A673 (cell line): ENCODE measurements at places on chromosomes 6 and 20. TPM values are rescaled to one million over a fixed set of nuclear protein-coding genes. Genes with fewer than 3 reads are reported as not detected.

DNA sequence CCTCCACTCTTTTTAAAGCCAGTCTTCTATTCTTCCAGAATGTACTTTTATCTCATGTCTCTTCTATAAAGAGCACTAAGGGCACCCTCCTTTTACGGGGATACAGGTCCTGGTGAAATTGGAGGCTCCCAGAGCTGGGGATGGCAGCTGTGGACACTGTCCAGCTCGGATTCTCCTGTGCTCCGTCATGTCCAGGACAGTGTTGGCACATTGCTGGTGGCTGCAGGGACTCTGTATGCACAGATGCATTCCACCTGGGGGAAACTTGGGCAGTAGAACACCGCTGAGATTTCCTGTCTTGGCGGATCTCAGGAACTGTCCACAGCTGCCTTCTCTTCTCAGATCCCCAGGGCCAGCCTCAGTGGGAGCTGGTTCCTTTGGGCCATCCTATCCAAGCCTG lies 56.6 kb upstream of the CLDN20 start:
- H3K4me1 ChIP-seq, result no peaks in the 10 kb centered on the region
- DNase-seq, result no peak
- H3K4me3 ChIP-seq, result no peak overlapping the region
- no peaks in the 10 kb centered on the region for H3K36me3 ChIP-seq
- H3K27me3 ChIP-seq, result no peaks in the 10 kb centered on the region

The ME1 gene
- total RNA-seq, result 78.3 and 78.8 TPM in 2 replicates

The SLC22A1 gene
- 1.6 and 3.3 TPM in 2 replicates for total RNA-seq

GRCh38 chr6:142242269-142242668 lies 59.5 kb upstream of the ADGRG6 start:
- no peak for DNase-seq
- H3K27ac ChIP-seq, result no peak overlapping the region
- no peaks in the 10 kb centered on the region for H3K4me1 ChIP-seq
- H3K36me3 ChIP-seq, result no peaks in the 10 kb centered on the region
- no peaks in the 10 kb centered on the region for H3K27me3 ChIP-seq

The FBXO5 gene
- total RNA-seq, result 62.4 and 67.9 TPM in 2 replicates

- DNase-seq, result no peak
- H3K27me3 ChIP-seq, result no peaks in the 10 kb centered on the region
- H3K4me1 ChIP-seq, result no peaks in the 10 kb centered on the region
- no peak overlapping the region for H3K27ac ChIP-seq
- no peaks in the 10 kb centered on the region for H3K36me3 ChIP-seq
These were observed 1097.1 kb downstream of the KIF16B start for GRCh38 chr20:15476186-15476585.

The CTCFL gene
- total RNA-seq, result 0.90 and 1.6 TPM in 2 replicates
